ENCODE measurements at places on chromosomes 16 and 17.

GRCh38 chr17:61254904-61255303 lies 144.7 kb upstream of the TBX2 start:
- no peak for DNase-seq

DNA sequence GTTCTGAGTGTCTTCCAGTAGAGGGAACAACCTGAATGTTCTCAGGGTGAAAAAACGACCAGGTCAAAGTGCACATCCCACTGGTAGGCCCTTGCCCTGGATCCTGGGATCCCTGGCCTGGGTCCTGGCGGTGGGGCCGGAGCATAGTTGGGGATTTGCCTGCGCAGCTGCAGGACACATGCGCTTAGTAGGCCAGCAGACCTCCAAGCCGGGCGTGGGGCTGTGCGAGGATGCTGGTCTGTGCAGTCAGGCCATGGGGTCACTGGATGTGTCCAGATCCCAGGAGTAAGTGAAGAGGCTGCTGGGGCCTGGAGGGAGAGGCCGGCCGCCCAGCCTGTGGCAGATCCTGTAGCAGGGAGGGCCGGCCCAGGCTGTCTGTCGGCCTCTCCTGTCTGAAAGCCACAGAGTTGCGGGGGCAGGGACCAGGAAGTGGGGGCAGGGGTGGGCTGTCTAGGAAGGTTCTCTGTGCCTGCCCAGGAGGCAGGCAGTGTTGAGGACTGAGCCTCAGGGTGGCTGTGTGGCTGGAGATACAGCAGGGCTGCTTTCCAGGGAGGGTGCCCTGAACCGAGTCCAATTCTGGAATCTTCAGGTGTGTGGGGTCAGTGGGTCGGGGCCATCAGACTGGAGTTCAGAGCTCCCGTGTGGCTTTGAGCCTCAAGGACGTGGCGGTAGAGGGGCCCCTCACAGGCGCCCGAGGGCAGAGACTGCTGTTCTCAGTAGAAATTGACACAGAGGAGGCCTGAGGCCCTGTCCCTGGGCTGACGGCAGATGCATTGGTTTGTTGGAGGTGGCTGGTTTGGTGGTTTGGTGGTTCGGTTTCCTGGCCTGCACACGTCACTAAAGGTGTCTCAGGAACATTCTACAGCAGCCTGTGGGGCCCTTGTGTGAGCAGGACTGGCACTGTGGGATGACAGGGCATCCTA lies 17.2 kb upstream of the NUDT16L1 start:
- peak; percentile 67 for DNase-seq

DNA sequence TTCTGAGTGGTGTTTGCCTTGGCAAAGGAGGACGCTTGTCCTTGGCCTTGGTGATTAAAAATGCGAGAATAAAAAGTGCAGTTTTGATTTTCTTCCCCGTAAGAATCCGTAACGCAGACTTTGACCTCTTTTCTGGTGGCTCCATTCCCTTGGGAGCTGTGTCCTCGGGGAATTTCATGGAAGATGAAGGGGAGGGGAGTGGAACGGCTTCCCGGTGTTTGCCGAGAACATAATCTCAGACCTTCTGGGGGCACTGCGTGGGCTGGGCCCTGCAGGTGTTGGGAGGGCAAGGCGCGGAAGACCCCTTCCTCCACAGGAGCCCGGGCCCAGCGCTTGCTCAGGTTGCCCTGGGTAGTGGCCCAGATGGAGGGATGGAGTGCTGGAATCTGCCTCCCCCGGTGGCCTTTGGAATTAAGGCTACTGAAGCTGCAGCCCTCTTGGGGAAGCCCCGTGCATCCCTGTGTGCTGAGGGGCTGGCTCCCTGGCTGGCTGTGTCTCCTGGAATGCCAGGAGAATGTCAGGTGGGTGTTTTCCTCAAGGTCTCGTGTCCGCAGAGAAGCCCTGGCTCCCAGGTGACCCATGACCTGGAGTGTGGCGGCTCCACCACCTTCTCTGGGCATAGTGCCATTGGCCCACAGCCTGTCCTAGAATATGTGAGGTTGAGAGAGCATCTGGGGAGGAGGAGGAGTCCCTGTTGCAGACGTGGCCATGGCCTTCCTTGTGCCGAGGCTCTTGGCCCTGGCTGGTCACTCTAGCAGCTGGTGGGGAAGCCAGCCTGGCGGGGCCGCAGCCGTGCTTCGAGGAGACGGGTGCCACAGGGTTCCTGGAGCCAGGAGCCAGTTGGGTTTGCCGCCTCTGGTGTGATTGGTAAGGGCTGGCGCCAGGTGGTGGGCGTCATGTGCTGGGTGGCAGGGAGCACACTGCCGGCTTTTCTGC lies 3.1 kb downstream of the BAIAP2 start:
- DNase-seq, result no peak

GRCh38 chr17:45893725-45894021 lies 681 bp upstream of the MAPT start:
- DNase-seq, result no peak

DNA sequence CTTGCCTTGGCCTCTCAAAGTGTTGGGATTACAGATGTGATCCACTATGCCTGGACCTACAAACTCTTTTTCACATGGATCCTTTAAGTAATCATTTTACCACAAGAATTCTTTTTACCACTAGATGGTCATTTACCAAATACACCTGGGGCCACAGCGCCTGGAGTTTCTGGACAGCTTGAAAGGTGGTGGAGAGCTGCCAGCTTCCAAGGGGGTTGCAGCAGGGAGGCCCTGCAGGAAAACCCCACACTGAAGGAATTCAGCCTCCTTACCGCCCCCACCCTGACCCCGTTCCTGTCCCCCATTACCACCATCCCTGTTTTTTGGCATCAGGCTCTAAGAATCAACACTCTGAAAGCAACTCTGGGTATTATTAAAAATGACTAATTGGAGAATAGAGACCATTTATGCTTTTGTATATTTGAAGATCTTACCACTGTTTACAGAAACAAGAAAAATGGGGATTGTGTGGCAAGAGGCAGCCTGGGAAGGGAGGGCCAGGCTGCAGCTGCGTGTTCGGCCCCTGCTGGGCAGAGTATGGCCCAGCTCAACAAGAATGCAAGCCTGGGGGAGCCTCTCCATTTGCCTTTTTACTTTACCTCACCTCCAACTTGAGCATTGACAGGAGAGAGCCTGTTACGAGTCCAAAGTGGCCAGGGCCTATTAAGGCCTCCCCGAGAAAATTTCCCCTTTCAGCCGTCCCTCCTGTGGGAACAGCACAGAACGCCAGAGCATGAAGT lies 209.9 kb downstream of the ZFHX3 start:
- DNase-seq, result no peak

DNA sequence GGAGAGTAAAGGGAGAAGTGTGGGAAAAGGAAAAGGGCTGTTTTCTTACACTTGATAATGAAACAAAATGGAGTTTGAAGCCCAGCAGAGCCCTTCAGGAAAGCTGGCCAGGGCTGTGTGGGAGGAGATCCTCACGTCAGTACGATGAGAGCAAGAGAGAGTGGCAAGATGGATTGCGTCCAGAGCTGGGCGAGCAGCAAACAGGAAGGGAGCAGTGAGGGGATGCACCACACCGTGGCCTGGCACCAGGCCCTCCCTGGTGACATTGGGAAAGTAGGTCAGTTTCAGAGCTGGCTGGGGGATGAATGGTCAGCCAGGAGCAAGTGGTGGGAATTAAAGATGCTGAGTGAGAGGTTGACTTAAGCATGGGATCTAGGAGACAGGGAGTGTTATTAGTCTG lies 273.6 kb downstream of the GRIN2A start:
- no peak for DNase-seq

DNA sequence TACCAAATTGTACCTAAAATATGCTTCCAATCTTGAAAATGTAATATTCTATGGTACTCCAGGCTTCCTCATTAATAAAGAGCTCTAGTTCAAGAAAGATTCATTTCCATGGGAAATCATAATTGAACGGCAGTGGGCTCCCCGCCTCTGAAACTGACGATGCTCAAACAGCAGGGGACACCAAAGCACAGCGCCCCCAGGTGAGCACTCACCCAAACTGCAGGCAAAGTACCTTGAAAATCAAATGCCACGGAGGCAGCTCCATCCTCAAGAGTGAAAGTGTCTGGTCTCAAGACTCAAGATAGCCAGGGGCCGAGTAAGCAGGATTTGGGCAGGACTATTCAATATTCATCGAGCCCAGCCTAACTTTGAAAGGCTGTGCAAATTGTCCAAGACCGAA lies 217.4 kb upstream of the TNRC6C start:
- DNase-seq, result peak; percentile 50

- no peak for DNase-seq
Observed at GRCh38 chr17:27268394-27269085, 25.4 kb upstream of the WSB1 start.

- DNase-seq, result no peak
Observed at GRCh38 chr16:80380514-80380913, 160.3 kb upstream of the DYNLRB2 start.
